ENCODE measurements at places on chromosomes 16 and 17.

DNA sequence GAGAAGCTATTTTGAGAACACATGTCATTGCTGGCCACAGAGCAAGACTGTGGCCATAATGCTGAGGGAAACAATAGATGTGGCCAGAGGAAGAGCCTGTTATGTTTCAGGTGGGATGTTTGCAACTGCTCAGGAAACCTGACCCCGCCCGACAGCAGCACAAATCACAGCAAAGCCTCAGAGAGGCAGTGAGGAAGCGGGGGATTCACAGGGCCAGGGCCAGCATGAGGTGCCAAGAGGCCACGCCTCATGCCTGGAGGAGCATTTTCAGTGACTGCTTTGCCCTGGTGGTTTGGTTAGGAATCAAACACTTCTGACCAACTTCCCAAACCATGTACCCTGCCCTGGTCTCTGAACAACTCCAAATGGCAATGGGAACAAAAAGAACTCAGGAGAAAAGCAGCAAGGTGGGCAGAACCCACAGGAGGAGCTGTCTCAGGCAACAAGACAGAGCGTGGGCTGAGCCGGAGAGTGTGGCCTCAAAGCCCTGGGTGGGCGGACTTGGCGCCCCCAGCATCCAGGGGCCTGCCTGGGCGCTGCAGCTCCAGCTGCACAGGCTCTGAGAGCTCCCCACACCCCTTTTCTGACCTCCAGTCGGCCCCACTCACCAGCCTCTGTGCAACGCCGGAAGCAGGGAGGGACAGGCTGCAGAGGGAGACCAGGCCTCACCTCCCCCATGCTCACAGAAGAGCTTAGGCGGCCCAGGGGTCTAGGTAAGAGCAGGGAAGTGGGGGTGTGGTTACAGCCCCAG, 20.6 kb downstream of the HIC1 start:
- peak; percentile 59 for DNase-seq

DNA sequence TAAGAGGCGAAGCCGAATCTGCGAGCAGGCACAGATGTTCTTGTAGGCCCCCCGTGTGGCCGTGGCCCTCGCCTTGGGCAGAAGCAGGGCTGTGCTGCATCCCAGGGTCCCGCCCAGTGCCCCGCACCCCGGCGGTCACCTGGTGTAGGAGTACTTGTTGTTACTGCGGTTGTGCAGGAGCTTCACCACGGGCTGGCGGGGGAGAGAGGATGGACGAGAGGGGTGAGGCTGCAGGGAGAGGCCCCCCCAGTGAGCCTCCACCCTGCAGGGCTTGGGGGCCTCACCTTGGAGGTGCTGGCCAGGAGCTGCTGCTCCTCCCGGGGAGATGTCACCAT, 11.4 kb downstream of the ASPHD1 start:
- DNase-seq: no peak

DNA sequence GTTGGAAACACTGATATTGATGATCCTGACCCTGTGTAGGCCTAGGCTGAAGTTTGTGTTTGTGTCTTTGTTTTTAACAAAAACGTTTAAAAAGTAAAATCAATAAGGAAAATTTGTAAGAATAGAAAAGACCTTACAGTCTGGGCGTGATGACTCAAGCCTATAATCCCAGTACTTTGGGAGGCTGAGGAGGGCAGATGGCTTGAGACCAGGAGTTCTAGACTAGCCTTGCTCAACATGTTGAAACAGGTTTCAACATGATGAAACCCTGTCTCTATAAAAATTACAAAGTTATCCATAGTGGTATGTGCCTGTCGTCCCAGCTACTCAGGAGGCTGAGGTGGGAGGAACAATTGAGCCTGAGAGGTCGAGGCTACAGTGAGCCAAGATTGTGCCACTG, 18.3 kb upstream of the TOM1L1 start:
- DNase-seq: no peak

- DNase-seq: peak; percentile 48
Observed at GRCh38 chr17:2724784-2725164, 13.2 kb upstream of the CLUH start.

- DNase-seq: no peak
Observed at GRCh38 chr17:42133461-42134041, 10.9 kb downstream of the HSPB9 start.

DNA sequence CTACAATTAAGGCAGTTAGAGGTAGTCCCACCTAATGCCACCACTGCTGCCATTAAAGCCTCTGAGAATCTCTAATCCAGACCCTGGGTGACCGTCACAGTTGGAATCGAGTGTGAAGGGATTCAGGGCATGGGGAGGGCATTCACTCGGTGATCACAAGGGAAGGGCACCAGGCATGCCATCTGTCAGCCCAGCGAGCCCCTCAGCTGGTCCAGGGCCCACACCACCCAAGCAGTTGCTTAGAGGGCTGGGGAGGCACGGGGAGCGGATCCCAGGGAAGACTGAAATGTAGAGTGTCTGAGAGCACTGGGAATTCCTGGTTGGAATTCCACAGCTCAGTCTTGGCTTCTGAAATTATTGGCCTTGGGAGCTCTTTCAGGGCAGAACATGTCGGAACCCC, 294.6 kb downstream of the CPPED1 start:
- no peak for DNase-seq

DNA sequence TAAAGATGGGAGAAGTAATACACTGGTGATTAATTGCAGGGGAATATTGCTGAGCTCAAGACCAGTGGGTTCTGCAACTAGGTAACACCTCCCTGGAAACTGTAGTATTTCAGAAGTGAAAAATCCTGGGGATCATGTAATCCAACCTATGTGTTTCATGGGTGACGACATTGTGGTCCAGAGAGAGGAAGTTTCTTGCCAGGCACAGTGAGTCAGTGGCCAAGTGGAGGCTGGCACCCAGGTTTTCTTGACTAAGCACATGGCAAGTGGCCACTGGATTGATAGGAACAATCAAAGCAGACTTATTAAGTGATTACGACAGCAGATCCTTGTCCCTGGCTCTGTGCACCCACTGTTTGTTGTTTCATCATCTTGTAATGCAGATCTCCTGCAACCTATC, 14.6 kb upstream of the CIITA start:
- DNase-seq: peak; percentile 7

GRCh38 chr16:56986361-56986760, 3.0 kb upstream of the NLRC5 start:
- no peak for DNase-seq

DNA sequence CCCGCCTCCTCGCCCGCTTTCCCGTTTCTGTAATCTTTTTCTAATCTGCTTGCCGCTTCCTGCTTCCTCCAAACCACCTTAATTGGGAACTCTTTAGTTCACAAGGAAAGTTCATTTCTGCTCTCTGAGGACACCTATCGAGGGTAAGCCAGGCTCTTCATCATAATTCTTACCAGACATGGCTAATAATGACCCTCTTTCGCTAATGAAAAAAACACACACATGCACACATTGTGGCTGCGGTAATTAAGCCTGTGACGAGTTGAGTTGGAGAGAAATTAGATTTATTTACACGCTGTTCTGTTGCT, 100.6 kb downstream of the ZNF423 start:
- peak; percentile 62 for DNase-seq

GRCh38 chr17:48488548-48489106, 42.2 kb downstream of the HOXB1 start:
- no peak for DNase-seq

DNA sequence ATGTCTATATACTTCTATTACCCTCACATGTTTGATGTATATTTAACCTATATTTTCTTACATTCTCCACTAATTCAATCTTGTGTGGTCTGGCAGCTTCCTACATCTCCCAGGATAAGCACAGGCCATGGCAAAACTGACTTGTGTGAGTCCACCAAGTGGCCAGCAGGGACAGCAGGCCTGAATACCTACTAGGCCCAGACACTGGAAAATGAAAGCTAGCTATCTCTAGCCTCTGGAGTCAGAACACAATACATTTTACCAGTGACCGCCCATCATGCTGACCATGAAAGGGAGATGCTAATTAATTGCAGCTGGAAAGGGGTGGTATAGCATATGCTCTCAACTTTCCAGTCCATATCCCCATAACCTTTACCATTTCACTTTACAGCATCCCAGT, 132.3 kb downstream of the PCTP start:
- DNase-seq: no peak

DNA sequence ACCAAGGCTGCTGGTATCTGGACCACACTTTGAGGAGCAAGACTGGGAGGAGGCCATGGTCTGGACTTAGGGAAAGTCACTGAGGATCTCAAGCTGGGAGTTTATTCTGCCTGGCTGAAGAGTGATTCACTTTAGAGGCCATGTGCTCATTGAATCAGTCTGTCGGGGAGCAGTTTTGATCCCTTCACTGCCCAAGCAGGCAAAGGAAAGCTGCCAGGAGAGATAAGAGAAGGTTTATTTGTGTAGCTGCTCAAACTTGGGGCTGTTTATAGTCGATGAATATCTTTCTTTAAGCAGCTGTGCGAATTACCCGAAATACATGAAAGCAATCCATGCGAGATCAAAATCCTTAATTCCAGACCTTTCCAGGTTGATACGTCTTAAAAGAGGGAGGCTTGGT, 544.4 kb upstream of the EEF2KMT start:
- no peak for DNase-seq

GRCh38 chr16:79062821-79063220, 537.7 kb downstream of the MAF start:
- DNase-seq: no peak

DNA sequence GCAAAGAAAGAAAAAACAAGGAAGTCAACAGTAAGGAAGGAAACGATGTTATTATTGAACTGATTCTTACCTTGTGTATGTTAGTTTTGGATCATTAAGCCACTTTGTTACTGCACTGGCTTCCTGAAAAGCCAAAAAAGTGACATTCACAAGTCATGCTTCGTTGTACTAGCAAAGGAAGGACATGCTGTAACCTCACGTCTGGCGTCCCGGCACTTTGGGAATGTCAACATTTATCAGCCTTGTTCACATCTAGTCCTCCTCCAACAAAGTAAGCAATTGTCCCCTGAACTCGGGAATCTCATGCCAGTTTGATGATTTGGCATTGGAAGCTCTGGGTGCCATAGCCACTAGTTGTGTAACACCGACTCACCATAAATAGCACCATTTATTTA, 731 bp upstream of the MKS1 start:
- no peak for DNase-seq

GRCh38 chr17:55430541-55431288, 9.1 kb upstream of the MMD start:
- DNase-seq: no peak

DNA sequence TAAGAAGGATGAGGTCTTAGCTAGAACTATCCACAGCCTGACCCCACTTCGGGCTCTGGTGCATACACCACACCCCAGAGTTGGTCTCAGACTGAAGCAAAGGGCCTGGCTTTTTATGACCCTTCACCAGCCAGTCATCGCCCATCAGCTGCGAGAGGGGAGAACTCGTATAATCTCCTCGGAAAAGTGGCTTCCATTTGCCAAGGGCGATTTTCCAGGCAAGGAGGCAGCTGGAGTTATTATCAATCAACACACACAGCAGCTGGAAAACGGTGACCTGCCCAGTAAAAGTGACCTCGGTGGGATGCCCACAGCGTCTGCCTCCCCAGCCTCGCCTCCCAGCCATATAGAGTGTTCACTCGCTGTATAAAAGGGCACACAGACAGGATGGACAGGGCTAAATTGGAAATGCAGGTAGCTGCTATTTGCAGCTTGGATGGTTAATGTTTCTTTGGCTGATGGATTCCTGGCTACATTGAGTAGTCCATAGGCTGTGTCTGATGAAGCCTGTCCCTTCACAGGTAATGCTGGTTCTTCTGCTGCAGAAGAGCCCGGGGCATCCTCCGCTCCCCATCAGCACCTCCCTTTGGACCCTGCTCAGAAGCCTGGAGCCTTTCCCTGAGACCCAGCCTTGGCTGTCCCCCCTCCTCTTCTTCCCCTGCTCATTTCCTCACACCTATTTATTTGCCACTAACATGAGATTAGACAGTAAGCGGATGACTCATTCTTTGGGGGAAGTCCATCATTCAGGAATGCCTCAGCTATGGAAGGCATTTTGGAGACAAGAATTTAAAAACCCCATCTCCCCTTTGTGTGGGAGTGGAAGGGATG, 45.7 kb downstream of the TMEM186 start:
- peak; percentile 85 for DNase-seq

All from fibroblast of skin of back (primary cell).